ENCODE measurements at places on chromosomes 7 and 10.

GRCh38 chr7:30634634-30635201, 40.0 kb downstream of the GARS1 start:
- DNase-seq = no peak

DNA sequence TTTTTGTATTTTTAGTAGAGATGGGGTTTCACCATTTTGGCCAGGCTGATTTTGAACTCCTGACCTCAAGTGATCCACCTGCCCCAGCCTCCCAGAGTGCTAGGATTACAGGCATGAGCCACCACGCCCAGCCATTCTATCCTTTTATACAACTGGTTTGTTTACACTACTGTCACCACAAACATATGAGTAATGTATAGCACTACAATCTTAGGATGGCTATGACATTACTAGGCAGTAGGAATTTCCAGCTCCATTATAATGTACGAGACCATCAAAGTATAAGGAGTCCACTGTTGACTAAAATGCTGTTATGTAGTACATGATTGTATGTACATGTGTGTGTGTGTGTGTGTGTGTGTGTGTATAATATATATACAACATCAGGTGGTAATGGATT, 1126.1 kb upstream of the LRRN3 start:
- DNase-seq = no peak

- DNase-seq = no peak
Measured at GRCh38 chr7:2737771-2738540, 50.0 kb downstream of the AMZ1 start.

DNA sequence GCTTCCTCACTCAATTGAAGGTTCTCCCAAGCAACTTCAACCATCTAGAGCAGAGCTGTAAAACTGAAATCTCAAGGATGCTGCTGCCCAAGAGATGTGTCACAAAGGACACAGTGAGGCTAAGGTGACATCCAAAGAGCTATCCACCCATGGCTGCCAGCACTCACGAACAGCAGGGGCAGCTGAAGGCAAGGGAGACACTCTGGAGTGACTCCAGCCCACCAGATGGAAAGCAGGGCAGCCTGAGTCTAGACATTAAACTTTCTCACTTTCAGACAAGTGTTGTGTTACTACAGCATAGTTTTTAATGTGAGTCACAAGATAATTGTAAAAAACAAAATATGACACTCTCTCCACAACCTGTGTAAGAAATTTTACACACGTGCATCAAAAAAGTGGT, 113.5 kb downstream of the LARP4B start:
- DNase-seq = no peak

- DNase-seq = no peak
Measured at GRCh38 chr10:112519133-112519761, 72.2 kb downstream of the VTI1A start.

- DNase-seq = no peak
Measured at GRCh38 chr7:46321556-46322205, 400.6 kb upstream of the IGFBP3 start.

DNA sequence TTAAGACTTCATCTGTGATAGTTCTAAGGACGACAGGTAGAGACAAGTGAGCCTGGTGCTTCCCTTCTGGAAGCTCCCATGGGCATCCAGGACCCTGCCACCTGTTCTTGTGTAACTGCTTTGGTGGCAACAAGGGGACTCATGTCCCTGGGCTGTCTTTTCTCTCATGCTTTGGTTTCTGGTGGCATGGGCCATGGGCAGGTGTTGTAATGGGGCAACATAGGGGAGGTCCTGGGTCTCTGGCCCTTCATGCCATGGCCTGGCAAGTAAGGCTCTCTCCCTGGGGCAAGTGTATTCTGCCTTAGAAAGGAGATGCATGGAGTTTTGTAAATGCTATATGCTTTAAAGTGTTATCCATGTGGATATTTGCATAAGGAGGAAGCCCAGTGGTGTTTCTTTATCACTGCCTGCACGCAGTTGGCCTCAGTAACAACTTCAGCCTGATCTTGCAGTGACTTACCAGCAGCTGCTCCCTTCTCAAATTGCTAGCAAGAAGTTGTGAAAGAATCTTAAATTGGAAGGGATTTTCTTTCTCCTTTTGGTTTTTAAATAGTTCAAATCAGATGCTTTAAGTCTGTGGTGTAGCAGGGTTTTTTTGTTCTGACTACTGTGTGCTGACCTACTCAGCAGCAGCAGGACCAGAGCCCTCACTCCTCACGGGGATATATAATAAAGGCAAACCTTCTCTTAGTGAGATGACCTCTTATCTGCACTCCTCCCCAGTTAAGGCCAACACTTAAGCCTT, 39.9 kb downstream of the OGDH start:
- no peak for DNase-seq

DNA sequence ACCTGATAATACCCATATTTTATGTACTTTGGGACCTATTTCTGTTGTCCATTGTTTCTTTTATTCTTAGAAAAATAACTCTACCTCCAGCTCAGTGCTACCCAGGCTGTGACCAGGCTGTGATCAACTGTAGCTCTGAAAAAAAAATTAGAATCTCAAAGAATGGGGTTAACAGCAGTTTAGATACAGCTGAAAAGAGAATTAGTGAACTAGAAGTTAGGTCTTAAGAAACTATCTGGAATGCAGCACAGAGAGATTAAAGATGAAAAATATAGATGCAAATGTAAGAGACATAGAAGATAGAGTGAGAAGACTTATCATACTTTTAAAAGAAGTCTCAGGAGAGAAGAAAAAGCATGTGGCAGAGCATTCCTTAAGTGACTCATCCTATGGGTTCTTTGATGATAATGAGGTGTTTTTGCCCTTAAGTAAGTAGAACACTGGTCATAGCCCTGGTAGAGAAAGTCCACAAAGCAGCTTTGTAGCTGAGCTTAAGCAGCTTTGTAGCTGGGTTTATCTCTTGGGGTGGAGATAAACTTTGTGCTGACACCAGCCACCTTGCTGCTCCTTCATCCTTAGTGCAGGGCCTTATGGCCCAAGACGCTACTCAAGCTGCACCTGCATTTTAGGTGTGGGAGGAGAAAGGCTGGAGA, 27.3 kb upstream of the SFRP5 start:
- no peak for DNase-seq

- DNase-seq = no peak
Measured at GRCh38 chr10:101394524-101395133, 40.7 kb downstream of the BTRC start.

DNA sequence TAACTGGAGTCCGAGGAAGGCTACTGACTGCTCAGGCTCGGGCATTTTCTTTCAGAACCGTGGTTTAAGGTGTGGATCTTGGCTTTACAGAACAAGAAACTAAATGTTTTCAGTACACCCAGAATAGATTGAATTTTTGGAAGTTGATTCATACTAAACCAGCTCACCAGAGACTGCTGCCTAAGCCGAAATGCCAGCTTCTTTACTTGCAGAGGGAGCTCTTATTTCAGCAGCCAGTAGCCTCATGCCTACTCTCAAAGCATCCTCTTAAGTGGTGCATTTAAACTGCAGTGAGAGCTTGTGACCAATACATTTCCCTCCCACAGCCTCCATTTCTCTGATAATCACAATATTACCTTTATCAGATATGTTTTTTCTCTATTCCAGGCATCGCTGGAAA, 615.1 kb downstream of the SUGCT start:
- no peak for DNase-seq

GRCh38 chr10:103512591-103513379, 19.3 kb downstream of the NEURL1 start:
- no peak for DNase-seq

DNA sequence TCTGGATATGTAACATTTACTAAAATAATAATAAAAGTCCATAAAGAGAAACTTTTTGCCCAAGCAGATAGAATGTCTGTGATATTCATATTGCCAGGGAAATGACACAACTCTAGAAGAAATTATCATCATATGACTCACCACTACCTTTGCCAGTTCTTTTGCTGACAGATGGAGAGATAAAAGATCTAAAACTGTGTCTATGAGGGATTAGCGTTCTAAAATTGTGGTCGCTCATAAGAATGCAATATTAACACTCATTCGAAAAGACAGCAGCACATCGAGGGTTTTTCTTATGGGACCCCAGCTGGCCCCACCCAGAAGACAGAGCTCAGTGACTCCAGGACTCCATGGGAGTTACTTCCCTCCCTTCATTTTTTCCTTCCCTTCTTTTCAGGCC, 16.6 kb upstream of the LANCL2 start:
- DNase-seq = no peak

GRCh38 chr10:100987685-100988049, 324 bp downstream of the TWNK start:
- no peak for DNase-seq

- no peak for DNase-seq
Measured at GRCh38 chr10:6385665-6386064, 182.9 kb downstream of the PFKFB3 start.

- DNase-seq = no peak
Measured at GRCh38 chr7:25420771-25421170, 192.5 kb upstream of the NPVF start.

GRCh38 chr10:48948470-48949037, 8.9 kb upstream of the LRRC18 start:
- DNase-seq = no peak

DNA sequence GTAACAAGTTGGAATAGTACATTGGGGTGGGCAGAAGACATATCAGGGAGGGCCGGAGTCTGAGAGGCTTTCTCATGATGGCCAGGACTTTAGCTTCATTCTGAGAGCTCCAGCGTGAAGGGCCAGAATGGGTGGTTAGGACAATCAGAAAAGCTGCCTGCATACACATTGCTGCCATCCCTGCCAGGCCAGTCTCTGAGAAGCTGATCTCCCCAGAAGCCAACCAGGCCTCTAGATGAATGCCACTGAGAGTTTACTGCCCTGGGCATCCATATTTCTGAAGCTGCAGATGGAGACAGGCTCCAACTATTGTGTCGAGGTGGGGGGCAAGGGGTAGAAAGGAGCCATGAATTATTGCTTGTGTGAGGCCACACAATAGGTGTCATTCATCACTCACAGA, 32.0 kb upstream of the ARHGAP22 start:
- DNase-seq = no peak

GRCh38 chr10:83959328-83959727, 180.0 kb upstream of the GHITM start:
- DNase-seq = no peak

DNA sequence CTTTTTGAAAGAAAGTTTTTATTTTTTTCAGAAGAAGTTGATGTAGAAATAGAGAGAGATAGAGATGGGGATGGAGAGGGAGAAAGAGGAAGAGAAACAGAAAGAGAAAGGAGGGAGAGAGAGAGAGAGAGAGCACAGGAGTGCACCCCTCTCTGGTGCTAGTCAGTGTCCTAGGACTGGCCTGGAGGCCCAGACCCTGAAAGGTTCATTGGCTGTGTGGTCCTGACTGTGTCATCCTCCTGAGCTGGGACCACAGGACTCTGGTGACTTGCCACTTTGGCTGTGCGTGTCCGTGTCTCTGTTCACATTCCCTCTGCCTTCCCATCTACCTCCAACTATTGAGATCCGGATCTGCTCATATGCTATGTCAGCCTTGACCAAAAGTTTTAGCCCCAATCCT, 62.1 kb upstream of the SHH start:
- no peak for DNase-seq

DNA sequence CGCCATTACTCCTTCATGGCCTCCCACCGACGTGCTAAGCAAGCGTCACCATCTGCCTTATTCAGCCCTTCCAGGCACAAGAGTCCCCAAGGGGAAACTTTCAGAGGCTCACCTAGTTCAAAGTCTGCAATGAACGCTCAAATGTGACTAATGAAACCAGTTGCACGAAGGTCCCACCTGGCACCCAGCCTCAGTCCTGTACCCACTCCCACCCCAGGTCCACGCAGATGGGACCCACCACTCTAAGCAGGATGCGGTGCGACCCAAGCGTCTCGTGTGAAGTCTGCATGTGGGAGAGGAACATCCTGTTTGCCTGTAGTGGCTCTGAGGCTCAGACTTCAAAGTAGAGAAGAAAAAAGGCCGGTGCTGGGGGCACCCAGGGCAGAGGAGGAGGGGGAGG, 40.3 kb downstream of the RGS10 start:
- no peak for DNase-seq

DNA sequence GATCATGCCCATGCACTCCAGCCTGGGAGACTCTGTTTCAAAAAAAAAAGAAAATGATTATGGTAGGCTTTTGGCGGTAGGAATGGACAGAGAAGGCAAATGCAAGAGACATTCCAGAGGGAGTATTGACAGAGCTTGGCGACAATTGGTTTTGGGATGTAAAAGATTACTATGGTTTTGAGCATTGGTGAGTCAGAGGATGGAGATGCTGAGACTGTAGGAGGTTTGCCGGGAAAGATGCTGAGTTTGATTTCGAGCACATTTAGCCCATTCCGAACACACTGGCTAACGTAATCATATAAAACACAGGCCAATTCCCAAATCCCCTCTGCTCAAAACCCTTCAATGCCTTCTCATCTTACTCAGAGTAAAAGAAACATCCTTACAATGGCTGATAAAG, 161.6 kb upstream of the MKLN1 start:
- DNase-seq = no peak

GRCh38 chr7:33876596-33877274, 28.6 kb upstream of the BMPER start:
- DNase-seq = no peak

- no peak for DNase-seq
Measured at GRCh38 chr10:48601789-48602188, 3.1 kb downstream of the ARHGAP22 start.

- no peak for DNase-seq
Measured at GRCh38 chr7:154375956-154376355, 323.8 kb downstream of the DPP6 start.

DNA sequence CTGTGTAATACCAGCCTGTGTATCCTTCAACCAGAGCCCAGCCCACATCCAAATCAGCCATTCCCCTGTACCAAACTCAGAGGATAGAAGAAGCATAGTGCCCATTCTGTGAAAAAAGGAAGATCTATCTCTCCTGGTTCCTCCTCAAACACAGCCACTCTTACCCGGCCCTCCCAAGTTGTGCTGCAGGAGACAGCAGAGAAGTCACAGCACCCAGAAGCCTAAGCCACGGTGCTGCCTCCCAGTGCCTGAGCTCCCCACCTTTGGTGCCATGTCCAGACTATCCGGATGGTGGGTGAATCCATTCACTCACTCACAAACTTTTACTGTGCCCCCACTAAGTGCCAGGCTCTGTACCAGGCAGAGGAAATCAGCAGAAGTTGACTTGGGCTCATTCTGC, 166.0 kb upstream of the ZMIZ1 start:
- DNase-seq = no peak

GRCh38 chr7:44100458-44101302, 3.5 kb upstream of the AEBP1 start:
- no peak for DNase-seq

DNA sequence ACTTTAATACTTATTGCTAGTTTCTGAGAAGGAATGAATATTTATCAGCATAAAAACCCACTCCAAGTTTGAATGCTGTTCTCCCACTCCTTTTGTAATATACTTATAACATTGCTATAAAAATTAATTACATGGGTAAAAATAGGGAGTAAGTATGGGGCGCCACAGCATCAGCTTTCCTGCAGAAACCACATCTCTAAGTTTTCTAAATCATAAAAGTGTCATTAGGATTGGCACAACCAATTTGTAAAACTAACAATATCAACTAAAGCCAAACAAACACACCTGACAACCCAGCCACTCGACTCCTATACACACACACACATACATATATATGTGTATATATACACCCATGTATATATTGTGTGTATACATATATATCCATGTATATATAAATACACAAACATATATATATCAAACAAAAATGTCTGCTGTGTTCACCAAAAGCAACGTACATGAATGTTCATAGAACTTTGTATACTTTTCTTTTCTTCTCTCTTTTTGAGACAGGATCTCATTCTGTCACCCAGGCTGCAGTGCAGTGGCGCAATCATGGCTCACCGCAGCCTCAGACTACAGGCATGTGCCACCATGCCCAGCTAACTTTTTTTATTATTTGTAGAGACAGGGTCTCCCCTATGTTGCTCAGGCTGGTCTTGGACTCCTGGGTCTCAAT, 14.8 kb upstream of the LRRC17 start:
- DNase-seq = no peak

Measured in hypothalamus (tissue), 51 donors.